ENCODE measurements at places on chromosomes 7 and 10. TPM values are rescaled to one million over a fixed set of nuclear protein-coding genes. Genes with fewer than 3 reads are reported as not detected.

GRCh38 chr10:70221030-70221429 lies 12.2 kb downstream of the PPA1 start:
- DNase-seq = no peak

SFTPA1 gene
- not detected for polyA plus RNA-seq

GRCh38 chr7:73483171-73483570 lies 38.9 kb downstream of the BAZ1B start:
- no peak for DNase-seq

DNA sequence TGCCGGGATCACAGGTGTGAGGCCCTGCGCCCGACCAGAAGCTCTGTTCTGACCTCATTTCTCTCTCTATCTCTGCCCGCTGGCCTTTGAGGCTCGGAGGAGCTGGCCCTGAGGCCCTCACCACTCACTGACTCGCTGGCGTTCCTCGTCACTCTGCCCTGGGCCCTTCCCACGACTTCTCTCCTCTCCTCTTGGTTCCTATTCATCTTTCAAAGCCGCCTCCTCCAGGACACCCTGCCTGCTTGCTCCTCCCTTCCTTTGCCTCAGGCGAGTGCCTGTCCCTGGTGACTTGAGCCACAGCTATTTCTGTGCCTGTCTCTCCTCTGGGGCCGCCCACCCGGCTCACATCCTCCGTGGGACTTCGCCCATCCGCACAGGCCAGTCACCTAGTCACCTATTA lies 17.3 kb upstream of the ADGRA1 start:
- DNase-seq = no peak

- no peak for DNase-seq
These were observed 123.5 kb downstream of the GLCCI1 start for GRCh38 chr7:8092140-8092539.

DNA sequence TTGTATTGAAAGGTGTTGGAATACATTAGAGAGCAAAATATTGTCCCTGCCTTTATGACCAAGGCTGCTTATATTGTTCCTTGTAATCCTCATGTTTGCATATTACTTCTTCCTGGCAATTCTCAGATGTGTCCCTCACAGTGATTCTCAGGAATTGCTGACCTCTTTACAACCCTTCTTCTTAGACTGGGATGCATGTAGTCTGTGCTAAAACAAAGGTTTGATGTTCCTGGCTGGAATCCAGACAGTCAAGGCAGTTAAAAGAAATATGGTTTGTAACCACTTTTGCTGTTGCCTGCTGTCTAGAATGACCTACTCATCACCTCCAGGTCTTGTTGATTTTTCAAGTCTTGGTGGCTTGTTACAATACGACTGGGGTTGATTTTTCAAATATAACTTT lies 367.6 kb downstream of the HGF start:
- DNase-seq = no peak

MCM10 gene
- 4.7 TPM for polyA plus RNA-seq
